SK-N-MC (cell line): ENCODE measurements at places on chromosomes 1 and 21.

GRCh38 chr1:81209461-81209860 is 591.3 kb upstream of the ADGRL2 start:
- no peak for DNase-seq

DNA sequence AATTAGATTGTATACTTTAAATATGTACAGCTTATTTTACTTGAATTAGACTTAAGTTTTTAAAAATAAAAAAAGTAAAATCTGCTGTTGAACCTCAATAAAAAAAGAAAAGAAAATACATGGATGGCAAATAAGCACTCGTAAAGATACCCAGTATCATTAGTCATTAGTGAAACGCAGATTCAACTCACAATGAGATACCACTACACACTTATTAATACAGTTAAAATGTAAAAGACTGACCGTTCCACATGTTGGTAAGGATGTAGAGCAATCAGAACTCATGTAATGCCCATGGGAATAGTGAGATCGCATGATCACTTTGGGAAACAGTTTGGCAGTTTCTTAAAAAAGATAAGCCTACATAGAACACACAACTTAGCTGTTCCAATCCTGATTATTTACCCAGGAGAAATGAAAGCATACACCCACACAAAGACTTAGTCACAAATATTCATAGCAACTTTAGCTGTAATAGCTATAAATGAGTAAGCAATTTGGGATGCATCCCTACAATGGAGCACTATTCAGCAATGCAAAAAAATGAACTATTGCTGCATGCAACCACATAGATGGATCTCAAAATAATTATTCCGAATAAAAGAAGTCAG is 7.3 kb downstream of the SH2D1B start:
- DNase-seq: no peak

GRCh38 chr1:67818725-67819301 is 14.5 kb downstream of the GNG12 start:
- no peak for DNase-seq

GRCh38 chr1:103327054-103327719 is 198.3 kb upstream of the RNPC3 start:
- no peak for DNase-seq

- DNase-seq: no peak
Observed at GRCh38 chr1:81780705-81781454, 19.9 kb upstream of the ADGRL2 start.

- no peak for DNase-seq
Observed at GRCh38 chr21:34561806-34562205, 49.8 kb upstream of the KCNE1 start.

DNA sequence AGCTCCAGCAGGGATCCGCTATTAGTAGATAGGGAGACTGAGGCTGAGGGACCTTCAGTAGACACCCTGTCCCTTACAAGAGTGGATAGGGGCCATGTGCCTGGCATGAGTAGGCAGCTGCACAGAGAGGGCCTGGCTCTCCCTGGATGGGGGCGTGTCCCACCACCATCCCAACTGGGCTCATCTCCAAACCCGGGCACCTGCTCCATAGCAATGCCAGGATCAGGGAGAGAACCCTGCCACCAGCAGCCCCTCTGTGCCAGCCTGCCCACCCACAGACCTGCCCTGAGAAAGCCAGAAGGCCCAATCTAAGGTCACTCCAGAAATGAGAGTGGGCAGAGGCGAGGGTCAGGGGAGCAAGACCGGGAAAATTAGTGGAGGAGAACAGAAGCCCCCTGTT is 121.3 kb downstream of the GRIK3 start:
- DNase-seq: no peak

DNA sequence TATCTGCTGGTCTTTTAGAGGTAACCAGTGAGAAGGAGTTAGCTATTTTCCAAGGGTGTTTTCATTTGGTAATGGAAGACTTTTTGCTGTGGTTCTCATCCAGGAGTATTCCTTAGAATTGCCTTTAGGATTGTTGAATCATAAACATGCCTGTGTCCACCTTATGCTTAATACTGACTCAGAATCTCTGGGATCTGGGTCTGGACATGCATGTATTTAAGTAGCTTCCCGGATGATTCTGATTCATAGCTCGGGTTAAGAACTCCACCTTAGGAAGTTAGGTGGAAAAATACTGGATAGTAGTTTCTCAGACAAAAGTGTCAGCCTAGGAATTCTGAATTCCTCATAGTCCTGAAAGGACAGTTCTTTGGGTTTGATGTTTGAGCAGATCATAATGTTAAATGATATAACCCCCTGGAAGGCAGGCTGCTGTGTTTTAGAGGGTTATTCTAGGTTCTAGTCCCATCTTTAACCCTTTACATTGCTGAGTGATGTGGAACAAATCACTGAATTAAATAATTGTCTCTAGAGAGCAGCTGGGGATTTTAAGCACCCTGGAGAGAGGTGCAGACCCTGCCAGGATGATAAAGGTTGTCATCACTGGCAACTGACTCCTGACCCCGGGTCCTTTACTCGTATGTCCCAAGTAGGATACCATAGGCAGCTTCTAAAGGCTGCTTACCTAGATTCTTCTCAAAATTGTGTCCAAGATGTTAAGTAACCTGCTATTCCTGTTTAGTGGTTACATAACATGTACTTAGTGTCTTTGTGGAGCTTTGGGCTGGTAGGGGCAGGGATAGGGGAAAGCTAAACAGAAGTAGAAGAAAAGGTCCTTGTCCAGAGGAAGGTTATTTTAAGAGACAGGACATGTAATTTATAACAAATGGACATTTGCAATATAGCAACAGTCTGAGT is 14.5 kb upstream of the C4BPB start:
- no peak for DNase-seq

DNA sequence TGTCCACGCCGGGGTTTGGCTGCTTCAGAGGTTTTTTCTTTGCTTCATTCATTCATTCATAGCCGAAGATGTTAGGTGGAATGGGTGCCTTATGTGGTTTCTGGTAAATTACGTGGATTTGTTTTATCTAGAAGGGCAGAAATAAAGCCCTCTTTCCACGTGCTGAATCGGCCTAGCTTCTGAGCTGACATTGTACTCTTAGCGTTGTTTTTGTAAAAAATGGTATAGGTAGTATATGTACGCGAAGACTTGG is 1.5 kb downstream of the GALNT2 start:
- DNase-seq: no peak

DNA sequence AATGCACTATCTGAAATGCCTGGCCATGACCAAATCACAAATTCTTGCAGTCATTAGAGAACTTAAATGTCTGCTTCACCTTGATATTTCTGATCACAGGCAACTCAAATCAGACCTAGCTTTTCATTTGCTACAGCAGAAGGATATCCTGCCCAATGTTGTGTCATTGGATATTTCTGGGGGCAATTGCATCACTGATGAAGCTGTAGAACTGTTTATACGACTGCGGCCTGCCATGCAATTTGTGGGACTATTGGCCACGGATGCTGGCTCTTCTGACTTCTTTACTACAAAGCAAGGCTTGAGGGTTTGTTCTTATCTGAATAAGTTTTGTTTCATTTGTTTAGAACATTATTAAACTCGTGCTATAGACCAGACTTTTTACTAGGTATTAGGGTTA is 14.9 kb downstream of the ZYG11A start:
- no peak for DNase-seq

DNA sequence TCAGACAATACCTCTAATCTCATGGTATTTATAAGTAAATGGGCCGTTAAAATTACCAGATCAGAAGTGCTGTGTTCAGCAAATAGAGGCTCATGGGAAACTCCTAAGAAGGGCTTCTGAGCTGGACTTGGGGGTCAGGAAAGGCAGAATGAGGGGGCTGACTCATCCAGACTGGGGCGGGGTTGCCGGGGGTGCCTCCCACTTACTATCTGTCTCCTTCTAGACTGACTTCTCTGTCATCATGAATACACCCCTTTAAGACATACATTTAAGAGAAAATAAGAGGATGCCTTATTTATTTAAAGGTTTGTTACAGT is 96.0 kb upstream of the ERRFI1 start:
- DNase-seq: no peak

DNA sequence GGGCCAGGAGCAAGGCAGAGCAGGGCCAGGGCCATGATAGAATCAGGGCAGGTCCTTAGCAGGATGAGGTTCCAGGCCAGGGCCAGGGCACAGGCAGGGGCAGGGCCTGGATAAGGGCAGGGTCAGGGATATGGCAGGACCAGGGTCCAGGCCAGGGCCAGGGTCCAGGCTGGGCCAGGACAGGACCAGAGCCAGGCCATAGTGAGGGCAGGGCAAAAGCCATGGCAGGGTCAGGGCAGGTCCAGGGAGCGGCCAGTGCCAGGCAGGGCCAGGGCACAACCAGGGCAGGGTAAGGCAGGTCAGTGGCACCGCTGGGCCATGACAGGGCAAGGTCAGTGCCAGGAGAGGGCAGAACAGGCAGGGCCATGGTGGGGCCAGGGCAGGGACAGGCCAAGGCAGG is 152.2 kb downstream of the LIPI start:
- no peak for DNase-seq

GRCh38 chr1:30758785-30759380 is 1.3 kb upstream of the LAPTM5 start:
- no peak for DNase-seq

- DNase-seq: peak; percentile 56
Observed at GRCh38 chr1:205396967-205397616, 24.8 kb downstream of the LEMD1 start.

GRCh38 chr1:214567481-214567980 is 16.1 kb upstream of the PTPN14 start:
- peak; percentile 94 for DNase-seq

GRCh38 chr1:62437273-62437940 is 558 bp downstream of the USP1 start:
- DNase-seq: no peak

- DNase-seq: no peak
Observed at GRCh38 chr1:231919886-231920285, 293.3 kb downstream of the DISC1 start.

DNA sequence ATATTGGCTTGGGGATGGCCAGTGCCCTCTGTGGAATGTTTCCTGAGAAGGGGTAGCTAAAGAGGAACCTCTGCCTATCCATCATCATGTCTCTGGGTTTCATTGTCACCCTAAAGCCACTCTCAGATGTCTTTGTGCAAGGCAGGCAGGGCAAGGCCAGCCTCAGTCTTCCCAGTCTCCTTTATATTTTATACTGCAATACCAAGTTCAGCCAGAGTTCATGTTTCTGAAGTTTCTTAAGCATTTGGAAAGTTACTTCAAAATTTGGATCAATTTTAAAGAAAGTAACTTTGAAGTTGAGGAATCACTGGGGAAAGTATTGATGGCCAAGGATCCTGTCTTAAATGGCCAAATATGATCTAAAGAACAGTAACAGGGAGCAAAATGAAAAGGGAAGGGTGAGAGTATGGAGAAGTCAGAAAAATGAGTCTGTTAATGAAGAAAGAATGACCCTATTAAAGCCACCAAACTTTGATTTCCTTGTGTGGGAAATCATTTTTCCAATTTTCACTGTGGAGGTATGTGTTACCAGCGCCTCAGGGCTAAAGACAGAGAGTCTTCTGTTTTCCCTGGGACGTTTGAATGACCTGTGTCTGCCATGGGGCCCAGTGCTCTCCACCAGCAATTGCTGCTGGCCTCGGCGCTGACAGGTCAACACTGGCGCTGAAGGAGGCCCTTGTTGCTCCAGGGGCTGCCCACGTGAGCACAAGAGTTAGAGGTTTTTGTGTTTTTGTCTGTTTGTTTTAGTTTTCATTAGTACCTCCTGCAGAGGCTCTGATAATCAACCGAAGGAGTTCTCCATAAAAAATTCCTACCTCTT is 93.9 kb downstream of the ATP5PO start:
- no peak for DNase-seq

DNA sequence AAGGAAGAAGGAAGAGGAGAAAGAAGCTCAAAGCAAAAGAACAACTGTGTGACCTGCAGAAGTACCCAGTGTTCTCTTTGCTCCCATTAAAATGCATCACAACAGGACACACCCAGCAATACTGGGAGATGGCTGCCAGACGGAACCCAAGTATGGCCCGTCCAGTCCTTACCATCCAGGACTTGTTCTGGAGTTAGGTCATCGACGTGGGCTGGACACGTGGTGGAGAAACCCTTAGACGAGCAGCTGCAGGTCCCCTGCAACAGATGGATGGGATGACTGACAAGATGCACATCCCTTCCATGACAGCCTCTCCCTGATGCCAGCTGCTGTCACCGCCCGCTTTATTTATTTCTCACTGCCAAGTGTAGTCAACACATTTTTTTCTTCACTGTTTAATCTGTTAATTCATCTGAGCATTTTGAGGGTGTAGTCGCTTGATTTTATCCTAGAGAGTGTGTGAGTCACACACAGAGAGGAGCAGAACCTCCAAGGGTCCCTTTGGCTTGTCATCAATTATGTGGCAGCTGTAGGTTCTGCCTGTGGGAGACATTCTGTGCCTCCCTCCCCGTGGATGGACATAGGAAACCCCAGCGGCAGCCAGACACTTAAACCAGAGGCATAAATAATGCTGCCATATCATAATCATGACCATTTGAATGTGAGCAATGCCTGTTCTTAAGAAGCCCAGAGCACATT is 80.9 kb downstream of the ABCA4 start:
- no peak for DNase-seq

DNA sequence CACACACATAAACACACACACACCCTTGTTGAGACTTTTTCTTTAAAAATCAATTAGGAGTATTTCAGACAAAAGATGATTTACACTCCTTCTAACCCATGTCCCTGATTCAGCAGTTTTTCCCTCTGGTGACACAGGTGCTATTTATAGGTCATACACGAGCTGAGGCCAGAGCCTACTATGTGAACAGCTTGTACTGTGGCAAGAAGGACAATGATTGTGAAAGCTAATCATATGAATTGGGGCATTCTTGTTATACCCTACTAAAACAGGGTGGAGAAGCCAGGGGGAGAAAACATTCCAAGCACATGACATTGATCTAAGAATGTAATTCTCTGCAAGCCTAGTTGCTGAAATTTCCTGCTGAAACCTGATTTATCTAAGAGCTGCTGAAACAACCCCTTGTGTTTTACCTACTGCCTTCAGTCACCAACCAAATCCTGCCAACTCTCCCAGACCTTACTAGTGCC is 60.3 kb downstream of the XCL1 start:
- DNase-seq: no peak

- no peak for DNase-seq
Observed at GRCh38 chr1:10736634-10737586, 59.5 kb downstream of the CASZ1 start.

GRCh38 chr1:63122079-63122478 is 200.3 kb upstream of the FOXD3 start:
- no peak for DNase-seq

DNA sequence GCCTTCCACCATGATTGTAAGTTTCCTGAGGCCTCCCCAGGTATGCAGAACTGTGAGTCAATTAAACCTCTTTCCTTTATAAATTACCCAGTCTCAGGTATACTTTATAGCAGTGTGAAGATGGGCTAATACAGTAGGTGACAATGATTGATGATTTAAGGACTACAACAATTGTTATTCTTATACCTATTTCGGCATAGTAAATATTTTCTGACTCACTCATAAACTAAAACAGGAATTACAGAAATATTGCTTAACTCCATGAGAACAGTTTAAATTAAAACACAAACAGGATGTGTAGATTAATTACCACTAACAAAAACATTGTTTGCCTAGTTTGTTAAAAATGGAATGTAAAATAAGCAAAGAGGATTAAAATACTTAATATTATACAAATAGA is 839.9 kb downstream of the LTN1 start:
- DNase-seq: no peak

GRCh38 chr21:38306433-38307141 is 49.8 kb downstream of the KCNJ15 start:
- DNase-seq: no peak

- DNase-seq: no peak
Observed at GRCh38 chr21:32782698-32783097, 11.1 kb upstream of the PAXBP1 start.
